ENCODE measurements at places on chromosomes 6 and 20.
A peak's percentile ranks its signal among the peaks of the same experiment; 100 is the strongest.

DNA sequence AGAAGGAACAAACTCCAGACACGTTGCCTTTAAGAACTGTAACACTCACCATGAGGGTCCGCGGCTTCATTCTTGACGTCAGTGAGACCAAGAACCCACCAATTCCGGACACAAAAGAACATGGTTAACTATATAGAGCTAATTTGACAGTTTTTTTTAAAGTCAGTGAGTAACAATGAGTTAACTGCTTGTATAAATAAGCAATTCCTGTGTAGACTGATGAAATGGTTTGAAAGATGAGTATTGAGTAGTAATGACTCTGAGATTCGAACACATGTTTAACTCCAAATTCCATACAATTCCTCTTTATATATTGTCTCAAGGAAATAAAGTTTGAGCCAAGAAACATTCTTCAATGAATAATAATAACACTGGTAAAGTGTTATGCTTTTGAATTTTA lies 478.0 kb downstream of the MMUT start:
- no peak for DNase-seq

DNA sequence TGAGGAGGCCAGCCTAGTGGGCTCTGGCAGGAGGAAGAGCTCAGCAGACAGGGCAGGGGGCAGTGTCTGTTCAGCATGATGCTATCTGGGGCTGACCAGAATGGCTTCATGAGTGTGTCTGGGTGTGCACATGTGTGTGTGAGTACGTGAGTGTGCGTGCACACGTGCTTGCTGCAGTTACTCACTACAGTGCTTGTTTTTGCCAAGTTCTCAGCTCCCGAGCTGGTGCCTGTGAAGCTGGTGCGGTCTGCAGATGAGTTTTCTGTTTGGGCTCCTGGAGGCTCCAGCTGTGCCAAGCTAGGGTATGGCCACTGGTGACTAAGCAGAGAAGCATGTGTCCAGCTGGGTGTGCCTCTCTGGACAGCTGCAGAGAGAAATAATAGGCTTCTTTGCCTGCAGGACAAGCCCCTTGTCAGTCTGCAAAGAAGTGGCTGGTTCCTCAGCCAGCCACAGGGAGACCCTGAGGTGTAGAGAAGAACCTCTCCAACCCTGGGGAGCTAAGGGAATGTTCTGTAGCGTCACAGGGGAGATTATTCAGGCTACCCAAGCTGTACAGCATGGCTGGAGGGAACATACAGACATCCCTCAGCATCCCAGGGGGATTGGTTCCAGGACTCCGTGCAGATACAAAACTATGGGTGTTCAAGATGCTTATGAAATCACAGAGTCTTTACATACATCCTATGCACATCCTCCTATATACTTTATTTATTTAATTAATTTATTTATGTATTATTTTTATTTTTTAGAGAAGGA lies 40.2 kb upstream of the FAM50B start:
- DNase-seq = no peak

- no peak for DNase-seq
Measured at GRCh38 chr6:39273406-39273821, 40.8 kb downstream of the KCNK17 start.

- no peak for DNase-seq
Measured at GRCh38 chr6:26516481-26517427, 16.7 kb downstream of the BTN1A1 start.

GRCh38 chr20:59438201-59438600 lies 137.8 kb downstream of the EDN3 start:
- no peak for DNase-seq

DNA sequence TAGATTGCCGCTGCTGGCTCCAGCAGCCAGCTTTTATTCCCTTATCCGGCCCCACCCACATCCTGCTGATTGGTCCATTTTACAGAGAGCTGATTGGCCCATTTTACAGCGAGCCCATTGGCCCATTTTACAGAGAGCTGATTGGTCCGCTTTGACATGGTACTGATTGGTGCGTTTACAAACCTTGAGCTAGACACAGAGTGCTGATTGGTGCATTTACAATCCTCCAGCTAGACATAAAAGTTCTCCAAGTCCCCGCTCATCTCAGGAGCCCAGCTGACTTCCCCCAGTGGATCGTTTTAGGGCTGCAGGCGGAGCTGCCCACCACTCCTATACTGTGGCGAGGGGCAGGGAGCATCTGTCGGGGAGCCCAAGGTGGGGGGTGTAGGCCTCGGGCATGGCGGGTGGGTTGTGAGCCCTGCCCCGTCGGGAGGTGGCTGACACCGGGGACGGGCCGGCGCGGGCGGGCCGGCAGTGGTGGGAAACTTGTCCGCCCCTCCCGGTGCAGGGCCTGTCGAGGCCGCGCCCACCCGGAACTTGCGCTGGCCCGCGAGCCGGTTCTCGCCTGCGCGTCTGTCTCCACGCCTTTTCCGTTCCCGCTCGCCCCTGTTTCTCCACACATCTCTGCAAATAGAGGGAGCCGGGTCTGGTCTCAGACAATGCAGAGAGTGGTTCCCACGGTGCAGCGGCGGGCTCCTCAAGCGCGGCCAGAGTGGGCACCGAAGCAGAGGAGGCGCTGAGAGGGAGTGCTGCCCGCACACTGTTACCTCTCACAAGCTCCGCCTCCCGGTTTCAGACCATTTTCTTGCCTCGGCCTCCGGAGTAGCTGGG lies 86.1 kb upstream of the STMND1 start:
- DNase-seq = no peak

- DNase-seq = no peak
Measured at GRCh38 chr6:116364321-116364720, 6.4 kb upstream of the DSE start.

DNA sequence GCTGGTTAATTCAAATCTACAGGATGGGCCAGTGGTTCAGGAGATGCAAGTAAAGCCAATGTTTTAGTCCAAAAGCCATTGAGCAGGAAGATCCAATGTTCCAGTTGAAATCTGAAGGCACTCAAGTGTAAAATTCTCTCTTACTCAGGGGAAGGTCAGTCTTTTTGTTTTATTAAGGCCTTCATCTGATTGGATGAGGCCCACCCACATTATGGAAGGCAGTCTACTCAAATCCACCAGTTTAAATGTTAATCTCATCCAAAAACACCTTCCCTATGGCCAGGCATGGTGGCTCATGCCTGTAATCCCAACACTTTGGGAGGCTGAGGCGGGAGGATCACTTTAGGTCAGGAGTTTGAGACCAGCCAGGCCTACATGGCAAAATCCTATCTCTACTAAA lies 31.3 kb upstream of the BEND6 start:
- DNase-seq = no peak

GRCh38 chr20:37969949-37970855 lies 63.1 kb downstream of the TTI1 start:
- no peak for DNase-seq

GRCh38 chr6:128932061-128932460 lies 49.1 kb downstream of the LAMA2 start:
- no peak for DNase-seq

GRCh38 chr6:105748737-105749161 lies 337.4 kb upstream of the PRDM1 start:
- no peak for DNase-seq

- peak; percentile 26 for DNase-seq
Measured at GRCh38 chr20:51326201-51326819, 216.2 kb downstream of the NFATC2 start.

DNA sequence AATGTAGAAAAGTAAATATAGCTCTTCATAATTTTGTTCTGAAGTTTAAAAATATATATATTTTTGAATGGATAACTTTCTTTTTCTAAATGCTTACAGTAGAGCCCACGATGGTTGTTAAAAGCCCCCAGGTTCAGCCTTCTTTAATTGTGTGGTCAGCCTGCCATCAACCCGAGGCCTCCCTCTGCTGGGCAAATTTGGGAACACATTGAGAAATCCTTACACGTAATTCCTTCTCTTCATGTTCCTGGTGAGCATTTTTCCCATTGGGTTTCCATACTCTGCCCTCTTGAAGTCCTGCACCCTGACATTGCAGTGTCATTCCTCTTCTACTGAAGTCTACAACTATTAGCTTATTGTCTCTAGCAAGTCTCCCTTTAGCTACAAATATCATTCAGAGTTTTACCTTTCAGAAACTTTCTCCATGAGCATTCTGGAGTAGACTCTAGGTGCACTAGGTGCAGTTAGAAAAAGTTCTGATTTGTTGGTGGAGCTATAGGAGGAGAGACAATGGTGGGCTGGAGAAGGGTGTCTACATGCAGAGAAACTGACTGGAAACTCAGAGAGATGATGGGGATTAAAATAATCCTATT lies 40.6 kb downstream of the TRIM38 start:
- DNase-seq = peak; percentile 20

DNA sequence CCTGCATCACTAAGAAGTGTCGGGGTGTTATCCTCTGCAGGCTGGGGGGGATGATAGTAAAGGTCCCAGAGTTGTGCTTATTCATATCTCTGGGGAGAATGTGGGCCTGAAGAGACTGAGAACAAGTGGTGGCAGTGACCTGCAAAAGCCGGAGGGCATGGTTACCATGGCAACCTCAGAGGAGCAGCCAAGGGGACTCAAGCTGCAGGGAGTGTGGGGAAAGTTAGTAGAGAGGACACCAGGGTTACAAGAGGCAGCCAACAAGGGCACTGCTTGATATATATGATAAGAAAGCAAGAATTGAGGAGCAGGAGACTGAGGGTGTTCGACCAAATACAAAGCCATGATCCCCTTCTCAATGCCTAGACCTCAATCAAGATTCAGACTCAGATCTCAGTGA lies 46.1 kb downstream of the HLA-F start:
- no peak for DNase-seq

GRCh38 chr20:48681873-48682426 lies 145.8 kb downstream of the PREX1 start:
- DNase-seq = no peak

DNA sequence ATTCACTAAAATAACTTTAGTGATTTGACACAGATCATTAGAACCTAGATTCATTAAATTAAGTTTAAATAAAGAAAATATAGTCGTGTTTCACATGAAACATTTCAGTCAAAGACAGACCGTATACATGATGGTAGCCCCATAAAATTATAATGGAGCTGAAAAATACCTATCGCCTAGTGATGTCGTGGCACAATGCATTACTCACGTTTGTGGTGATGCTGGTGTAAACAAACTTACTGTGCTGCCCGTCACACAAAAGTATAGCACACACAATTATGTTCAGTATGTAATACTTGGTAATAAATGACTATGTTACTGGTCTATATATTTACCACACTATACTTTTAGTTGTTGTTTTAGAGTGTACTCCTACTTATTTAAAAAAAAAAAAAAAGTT lies 17.3 kb downstream of the DST start:
- DNase-seq = no peak

DNA sequence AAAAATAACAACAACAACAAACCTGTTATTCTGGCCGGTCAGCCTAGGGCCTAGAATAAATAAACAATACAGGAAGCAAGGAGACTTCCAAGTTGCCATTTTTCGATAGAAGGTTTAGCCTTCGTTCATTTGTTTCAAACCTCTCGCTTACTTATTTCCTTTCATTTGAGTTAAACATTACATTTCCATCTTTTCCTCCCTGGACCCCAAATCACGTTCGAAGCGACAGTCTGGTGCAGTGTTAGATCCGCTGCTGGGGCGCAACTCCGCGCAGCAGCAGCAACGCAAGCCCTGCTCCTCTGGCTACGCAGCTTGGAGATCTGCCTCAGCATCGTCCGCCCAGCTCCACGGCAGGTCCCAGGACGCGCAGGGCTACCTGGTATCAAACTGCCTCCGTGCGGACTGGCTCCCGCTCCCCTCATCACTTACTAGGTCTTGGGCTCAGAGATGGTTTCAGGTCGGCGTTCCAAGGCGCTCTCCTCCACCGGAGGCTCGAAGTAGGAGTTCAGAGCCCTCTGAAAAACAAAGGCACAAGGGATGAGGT lies 530 bp downstream of the TDP2 start:
- DNase-seq = no peak

- no peak for DNase-seq
Measured at GRCh38 chr6:19478273-19478672, 358.9 kb upstream of the ID4 start.

DNA sequence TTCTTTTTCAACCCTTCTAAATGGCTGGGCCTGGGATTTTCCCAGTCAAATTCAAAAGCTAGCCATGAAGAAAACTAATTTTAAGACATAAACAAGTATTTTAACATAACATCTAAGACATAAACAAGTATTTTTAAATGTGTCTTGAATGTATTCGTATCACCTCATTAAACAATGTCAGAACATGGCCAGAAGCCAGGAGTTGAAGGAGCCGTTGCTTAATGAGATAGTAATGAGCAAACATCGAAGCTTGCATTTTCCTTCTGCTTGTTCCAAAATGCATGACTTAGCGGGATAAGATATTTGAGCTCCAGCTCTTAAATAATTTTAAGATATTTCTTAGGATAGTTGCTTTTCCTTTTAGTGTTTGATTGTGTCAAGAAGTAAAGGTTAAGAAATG lies 4.2 kb upstream of the RNF182 start:
- DNase-seq = no peak

DNA sequence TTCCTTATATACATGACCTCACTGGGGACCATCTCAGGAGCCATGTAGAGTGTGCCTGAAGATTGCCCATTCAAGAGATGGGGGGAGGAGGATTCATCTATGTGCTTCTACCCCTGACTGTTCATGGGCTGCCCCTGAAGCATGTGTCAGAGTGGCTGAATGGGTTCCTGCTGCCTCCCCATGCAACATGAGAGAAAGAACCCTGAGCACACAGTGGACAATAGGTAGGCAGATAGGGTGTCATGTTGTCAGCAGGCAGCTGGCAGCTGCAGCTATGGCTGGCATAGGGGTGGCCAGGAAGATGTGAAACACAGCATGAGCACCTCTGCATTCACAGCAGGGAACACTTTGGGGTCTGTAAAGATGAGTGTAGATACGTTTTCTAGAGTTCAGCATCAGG lies 208.4 kb upstream of the CNR1 start:
- DNase-seq = no peak

- DNase-seq = no peak
Measured at GRCh38 chr6:73637404-73637803, 16.4 kb downstream of the SLC17A5 start.

DNA sequence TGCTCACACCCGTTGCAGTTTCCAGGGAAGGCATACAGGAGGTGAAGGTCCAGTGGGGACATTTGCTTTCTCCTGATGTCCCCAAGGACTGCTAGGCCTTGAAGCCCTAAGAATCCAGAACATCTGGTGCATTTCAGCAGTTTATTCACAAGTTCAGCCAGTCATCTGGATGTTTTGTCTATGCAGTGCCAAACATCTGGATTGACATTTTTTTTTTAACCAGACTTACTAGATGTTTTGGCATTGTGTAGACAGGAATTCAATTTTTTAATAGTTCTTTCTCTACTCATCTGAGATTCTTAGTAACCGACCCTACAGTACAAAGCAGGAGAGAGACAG lies 256.2 kb downstream of the CLIC5 start:
- no peak for DNase-seq

DNA sequence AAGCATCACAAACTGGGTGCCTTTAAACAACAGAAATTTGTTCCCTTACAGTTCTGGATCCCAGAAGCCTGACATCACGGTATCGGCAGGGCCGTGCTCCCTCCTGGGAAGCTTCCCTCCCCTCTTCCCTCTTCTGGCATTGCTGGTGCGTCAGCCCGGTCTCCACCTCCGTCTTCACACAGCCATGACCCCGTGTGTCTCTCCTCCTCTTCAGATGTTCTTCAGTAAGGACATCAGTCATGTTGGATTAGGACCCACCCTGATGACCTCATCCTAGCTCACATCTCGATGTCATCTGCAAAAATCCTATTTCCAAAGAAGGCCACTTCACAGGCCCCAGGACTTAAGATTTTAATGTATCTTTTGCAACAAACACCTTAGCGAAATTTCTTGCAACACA lies 38.4 kb upstream of the TBXT start:
- DNase-seq = no peak

- DNase-seq = peak; percentile 77
Measured at GRCh38 chr6:38493931-38494547, 145.7 kb downstream of the BTBD9 start.

- no peak for DNase-seq
Measured at GRCh38 chr20:2004171-2004570, 10.3 kb upstream of the PDYN start.
